PC-3 (cell line): ENCODE measurements at places on chromosomes 16 and 17. TPM values are rescaled to one million over a fixed set of nuclear protein-coding genes. Genes with fewer than 3 reads are reported as not detected.

The CHD9NB gene
- 0.40 TPM in 1 of 2 replicates, not detected in the other for total RNA-seq

The FAM171A2 gene
- 16.3 and 22.6 TPM in 2 replicates for total RNA-seq

GRCh38 chr17:78272181-78272913, 40.9 kb downstream of the TMEM235 start:
- H3K27me3 ChIP-seq: 0 out of 2 replicates have a peak, but pooled peaks cover 4% of the 10 kb centered on the region
- H3K4me1 ChIP-seq: peaks cover 6% of the 10 kb centered on the region; the same call in 1 of the 2 replicates
- peak; percentile 47 for DNase-seq
- H3K4me3 ChIP-seq: 0 out of 2 replicates have a peak overlapping the region, but pooled peaks have one; percentile 21
- no peak overlapping the region for H3K27ac ChIP-seq

The MYH3 gene
- 1.3 and 4.1 TPM in 2 replicates for total RNA-seq

The SGSH gene
- 15.3 and 16.6 TPM in 2 replicates for total RNA-seq

GRCh38 chr17:58153046-58153445, 4.9 kb downstream of the OR4D1 start:
- no peak for DNase-seq
- H3K27ac ChIP-seq: no peak overlapping the region
- no peak overlapping the region for H3K4me3 ChIP-seq

- H3K4me1 ChIP-seq: peaks cover 17% of the 10 kb centered on the region
- H3K27ac ChIP-seq: no peak overlapping the region
- no peaks in the 10 kb centered on the region for H3K27me3 ChIP-seq
- no peak overlapping the region for H3K4me3 ChIP-seq
- H3K36me3 ChIP-seq: no peaks in the 10 kb centered on the region
- DNase-seq: no peak
Observed at GRCh38 chr17:35778641-35779196, 16.7 kb downstream of the MMP28 start.

The CD300LB gene
- not detected in 2 replicates for total RNA-seq
